ENCODE measurements at places on chromosomes 13 and 19.

GRCh38 chr19:55508120-55508519 is 19.9 kb downstream of the SSC5D start:
- DNase-seq, result no peak

GRCh38 chr13:30697996-30698401 is 37.3 kb upstream of the ALOX5AP start:
- DNase-seq, result no peak

GRCh38 chr19:6020972-6021805 is 43.2 kb upstream of the RANBP3 start:
- no peak for DNase-seq

- peak; percentile 100 for DNase-seq
Measured at GRCh38 chr19:44891016-44891882, at the start of gene TOMM40. TSS of gene TOMM40 (plus strand) at chr19:44891254. CDS start at chr19:44891416, 162 bp downstream.

DNA sequence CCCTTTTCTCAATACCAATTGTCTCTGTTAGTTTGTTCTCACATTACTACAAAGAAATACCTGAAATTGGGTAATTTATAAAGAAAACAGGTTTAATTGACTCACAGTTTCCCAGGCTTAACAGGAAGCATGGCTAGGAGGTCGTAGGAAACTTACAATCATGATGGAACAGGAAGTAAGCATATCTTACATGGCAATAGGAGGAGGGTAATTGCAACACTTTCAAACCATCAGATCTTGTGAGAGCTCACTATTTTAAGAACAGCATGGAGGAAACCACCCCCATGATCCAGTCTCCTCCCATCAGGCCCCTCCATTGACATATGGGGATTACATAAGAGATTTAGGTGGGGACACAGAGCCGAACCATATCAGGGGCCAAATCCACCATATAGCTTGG is 1210.1 kb upstream of the SPRY2 start:
- DNase-seq, result no peak
